Smooth muscle cell of the coronary artery (primary cell): ENCODE measurements at places on chromosomes 16 and 17. TPM values are rescaled to one million over a fixed set of nuclear protein-coding genes. Genes with fewer than 3 reads are reported as not detected.

Gene MPP3
- total RNA-seq = 10.4 and 10.5 TPM in 2 replicates

Gene RBBP6
- total RNA-seq = 5.6 and 9.2 TPM in 2 replicates

Gene TEX19
- 0.08 TPM in 1 of 2 replicates, not detected in the other for total RNA-seq

Gene SOX8
- 0.45 TPM in 1 of 2 replicates, not detected in the other for total RNA-seq

Gene LHX1
- not detected in 2 replicates for total RNA-seq

Gene HOXB4
- 0.35 and 0.90 TPM in 2 replicates for total RNA-seq

Gene CTRB1
- total RNA-seq = not detected in 2 replicates

Gene COQ7
- total RNA-seq = 19.4 and 22.2 TPM in 2 replicates

Gene TBC1D26
- under 0.01 and 0.08 TPM in 2 replicates for total RNA-seq

Gene KIAA0513
- 8.4 and 23.3 TPM in 2 replicates for total RNA-seq

Gene NUFIP2
- 23.8 and 41.4 TPM in 2 replicates for total RNA-seq

Gene CD300H
- total RNA-seq = not detected in 2 replicates

Gene DRC3
- total RNA-seq = 0.83 and 3.0 TPM in 2 replicates

Gene ATAD5
- 0.23 and 0.83 TPM in 2 replicates for total RNA-seq

Gene ZP2
- not detected in 2 replicates for total RNA-seq

Gene ALDH3A1
- 0.15 and 2.6 TPM in 2 replicates for total RNA-seq

Gene ZACN
- not detected in 2 replicates for total RNA-seq

Gene PRM2
- total RNA-seq = not detected in 2 replicates

Gene OR1A1
- total RNA-seq = not detected in 2 replicates

Gene C16orf89
- 0.82 TPM in 1 of 2 replicates, not detected in the other for total RNA-seq

Gene KRT15
- 0.35 and 0.90 TPM in 2 replicates for total RNA-seq

Gene CEP295NL
- 0.75 and 2.0 TPM in 2 replicates for total RNA-seq

Gene KRTAP17-1
- not detected in 2 replicates for total RNA-seq
